Myocyte (in vitro differentiated cells): ENCODE measurements at places on chromosomes 2 and 18. TPM values are rescaled to one million over a fixed set of nuclear protein-coding genes. Genes with fewer than 3 reads are reported as not detected.

DNA sequence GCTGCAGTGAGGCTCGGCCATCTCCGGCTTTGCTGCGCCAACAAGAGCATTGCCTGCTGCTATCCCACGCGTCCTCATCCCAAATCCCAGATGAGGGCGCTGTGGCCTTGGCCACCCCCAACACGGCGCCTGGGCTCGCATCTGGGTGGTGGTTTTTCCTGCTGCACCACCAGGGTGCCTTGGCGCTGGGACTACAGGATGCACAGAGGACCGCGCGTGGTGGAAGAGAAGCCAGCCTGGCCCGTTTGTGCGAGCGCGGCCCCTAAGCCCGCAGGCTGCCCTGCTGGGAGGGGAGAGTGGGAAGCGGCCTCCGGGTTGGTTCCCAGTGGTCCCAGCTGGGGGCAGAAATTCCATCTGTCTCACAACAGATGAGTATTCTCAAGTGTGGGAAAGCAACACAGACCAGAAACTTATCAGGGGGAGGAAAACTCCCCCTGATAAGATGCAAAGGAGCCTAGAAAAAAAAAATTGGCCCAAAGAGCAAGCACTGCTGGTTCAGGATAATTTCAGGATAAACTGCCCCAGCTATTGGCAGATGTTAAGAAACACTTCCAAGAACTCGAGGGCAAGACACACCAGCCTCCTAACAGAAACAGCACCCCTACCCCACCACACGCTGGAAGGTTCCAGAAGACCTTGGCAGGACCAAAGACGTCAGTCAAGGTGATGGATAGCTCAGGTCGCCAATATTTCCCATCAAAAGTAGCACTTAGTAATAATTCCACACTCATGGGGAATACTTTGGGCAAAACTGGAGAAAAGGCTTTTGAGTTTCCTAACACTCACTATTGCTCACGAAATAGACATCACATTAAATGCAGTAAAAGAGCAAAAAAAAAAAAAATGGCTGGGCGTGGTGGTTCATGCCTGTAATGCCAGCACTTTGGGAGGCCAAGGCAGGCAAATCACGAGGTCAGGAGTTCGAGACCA, 152.1 kb downstream of the PXDN start:
- DNase-seq: no peak

DNA sequence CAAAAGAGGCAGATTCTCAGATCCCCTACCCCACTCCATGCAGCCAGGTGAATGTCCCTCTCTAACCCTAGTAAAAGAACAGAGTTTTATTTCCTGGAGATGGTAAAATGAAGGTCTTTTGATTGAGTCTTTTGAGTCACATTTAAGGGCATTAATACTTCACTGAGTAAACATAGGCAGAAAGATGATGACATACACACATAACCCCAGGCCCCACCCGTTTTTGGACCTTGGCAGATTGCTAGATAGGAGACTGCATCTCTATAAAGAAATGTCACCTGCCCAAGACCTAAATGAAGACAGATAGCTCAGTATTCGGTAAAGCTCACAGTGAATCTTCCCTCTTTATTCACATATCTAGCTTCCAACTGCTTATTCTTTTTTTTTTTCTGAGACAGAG, 28.3 kb upstream of the PEX13 start:
- no peak for DNase-seq

- DNase-seq: no peak
Observed at GRCh38 chr2:28623582-28624405, 127.8 kb upstream of the PPP1CB start.

GRCh38 chr2:9264301-9264700, 57.7 kb downstream of the ASAP2 start:
- DNase-seq: no peak

DNA sequence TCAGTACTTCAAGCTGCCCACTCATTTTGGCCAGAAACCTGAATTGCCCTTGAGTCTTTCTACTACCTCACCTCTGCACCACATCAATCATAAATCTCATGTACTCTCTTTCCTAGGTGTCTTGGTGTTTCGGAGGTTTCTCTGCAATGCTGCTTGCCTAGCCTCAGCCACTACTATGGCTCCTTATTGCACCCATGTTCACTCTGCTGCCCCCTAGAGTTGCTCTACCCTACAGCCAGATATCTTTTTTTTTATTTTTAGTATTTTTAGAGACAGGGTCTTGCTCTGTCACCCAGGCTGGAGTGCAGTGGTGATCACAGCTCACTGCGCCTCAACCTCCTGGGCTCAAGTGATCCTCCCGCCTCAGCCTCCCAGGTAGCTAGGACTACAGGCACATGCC, 413.0 kb downstream of the PTPRM start:
- no peak for DNase-seq

GRCh38 chr2:233034091-233034882, 1.8 kb downstream of the NEU2 start:
- no peak for DNase-seq

DNA sequence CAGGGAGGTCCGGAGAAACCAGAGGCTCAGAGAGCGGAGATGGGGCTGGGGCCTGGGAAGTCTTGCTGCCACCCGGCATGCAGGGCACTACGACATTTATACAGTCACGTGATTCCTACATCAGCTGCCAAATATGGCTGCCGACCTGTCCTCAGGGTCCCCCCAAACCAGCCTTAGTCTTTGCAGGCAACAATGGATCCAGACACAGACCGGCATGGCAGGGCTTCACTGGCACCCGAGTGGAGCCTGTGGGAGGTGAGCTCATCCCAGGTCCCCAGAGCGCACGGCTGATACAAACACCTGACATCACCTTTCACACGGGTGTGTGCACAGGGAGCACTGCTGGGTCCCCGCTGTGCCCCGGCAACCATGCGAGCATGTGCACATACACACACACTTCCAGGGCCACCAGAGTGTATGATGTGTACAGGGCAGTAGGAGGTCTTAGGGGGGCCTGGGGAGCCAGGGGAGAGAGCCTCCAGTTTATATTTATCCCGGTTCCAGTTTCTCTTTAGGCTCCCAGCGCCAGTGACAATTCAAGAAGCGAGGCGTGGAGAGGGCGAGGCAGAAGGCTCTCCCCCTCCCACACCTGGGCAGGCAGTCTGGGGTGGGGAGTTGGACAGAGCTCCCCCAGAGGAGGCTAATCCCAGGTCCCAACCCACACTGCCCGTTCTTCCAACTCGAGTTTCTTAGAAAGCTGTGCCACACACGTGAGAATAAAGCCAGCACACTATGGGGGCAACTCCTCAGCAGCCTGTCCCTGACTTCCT, 2.7 kb downstream of the SEMA4C start:
- peak; percentile 44 for DNase-seq

- no peak for DNase-seq
Observed at GRCh38 chr2:104078431-104079157, 775.3 kb upstream of the POU3F3 start.

DNA sequence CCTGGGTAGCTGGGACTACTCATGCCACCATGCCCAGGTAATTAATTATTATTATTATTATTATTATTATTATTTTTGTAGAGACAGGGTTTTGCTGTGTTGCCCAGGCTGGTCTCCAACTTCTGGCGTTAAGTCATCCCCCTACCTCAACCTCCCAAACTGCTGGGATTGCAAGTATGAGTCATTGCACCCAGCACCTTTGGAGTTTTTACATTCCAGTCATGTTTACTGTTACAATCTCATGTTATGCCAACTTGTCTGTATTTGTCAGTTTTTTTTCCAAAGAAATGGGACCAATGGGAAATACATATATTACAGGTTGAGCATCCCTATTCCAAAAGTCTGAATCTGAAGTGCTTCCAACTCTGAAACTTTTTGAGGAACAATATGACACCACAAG, 903.8 kb downstream of the SLC4A3 start:
- no peak for DNase-seq

- DNase-seq: peak; percentile 85
Observed at GRCh38 chr2:44102790-44103562, 65.7 kb upstream of the PPM1B start.

DNA sequence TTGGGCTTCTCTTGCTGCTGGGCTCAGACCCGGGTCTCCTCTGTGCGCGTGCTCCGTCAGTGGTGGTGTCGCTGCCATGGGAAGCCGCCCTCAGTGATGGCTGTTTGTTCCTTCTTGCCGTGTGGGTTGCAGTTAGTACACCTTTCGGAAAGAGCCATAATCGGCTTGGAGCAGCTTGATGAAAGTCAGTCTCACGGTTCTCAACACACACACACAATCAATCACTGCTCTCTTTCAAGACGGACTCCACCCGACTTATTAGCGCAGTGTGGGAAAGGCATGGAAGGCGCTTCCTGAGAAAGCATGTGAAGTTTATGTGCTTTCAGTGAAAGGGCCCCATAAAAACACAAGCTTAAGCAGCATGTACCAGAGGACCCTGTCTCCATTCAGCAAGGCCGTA, 64.1 kb downstream of the SOX11 start:
- DNase-seq: no peak

DNA sequence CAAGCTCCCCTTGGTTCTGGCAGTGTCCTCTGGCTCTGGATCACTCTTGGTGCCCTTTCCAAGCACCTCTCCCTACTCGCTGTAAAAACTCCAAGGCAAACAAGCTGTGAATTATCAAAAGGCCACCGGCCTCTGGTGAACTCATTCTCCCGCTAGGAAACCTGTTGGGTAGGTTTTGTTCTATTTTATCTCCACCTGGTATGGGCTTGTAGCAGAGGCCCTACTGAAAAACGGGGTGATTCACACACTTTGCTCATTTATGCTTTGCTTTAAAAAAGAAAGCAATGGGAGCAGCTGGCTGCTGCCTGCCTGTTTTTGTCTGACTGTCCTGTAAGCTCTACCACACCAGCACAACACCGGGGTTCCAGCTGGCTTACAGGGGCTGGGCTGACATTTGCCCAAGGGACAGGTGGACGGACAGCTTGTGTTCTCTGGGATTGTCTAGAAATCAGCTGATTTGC, 56.8 kb downstream of the SH3BP4 start:
- DNase-seq: peak; percentile 83

- DNase-seq: no peak
Observed at GRCh38 chr2:218734190-218734975, 23.7 kb downstream of the TTLL4 start.

GRCh38 chr2:239197146-239197545, 203.7 kb downstream of the HDAC4 start:
- DNase-seq: no peak

DNA sequence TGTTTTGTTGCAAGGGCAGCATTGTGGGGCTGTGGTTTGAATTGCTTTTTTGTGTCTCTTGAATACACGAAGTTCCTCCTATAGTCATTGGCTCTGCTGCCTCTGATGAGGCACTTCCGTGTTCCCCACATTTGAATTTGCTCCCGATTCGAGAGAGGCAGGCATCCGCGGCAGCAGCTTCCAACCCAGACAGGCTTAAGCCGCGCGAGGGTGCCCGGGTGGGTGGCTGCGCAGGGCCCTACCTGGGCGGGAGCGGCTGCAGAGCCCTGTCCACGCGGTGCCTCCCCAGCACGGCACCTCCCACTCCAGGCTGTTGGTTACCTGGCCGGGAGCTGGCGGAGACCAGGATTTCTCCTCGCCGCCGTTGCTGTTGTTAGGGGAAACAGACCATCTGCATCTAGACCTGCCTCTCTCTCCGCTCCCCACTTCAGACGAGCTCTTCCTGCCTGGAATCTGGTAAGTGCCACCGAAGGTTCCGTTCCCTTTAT, 151.3 kb downstream of the NEDD4L start:
- DNase-seq: no peak

GRCh38 chr2:128623776-128624761, 305.4 kb upstream of the HS6ST1 start:
- DNase-seq: peak; percentile 20

- DNase-seq: no peak
Observed at GRCh38 chr2:230447455-230448451, 31.8 kb downstream of the SP100 start.

DNA sequence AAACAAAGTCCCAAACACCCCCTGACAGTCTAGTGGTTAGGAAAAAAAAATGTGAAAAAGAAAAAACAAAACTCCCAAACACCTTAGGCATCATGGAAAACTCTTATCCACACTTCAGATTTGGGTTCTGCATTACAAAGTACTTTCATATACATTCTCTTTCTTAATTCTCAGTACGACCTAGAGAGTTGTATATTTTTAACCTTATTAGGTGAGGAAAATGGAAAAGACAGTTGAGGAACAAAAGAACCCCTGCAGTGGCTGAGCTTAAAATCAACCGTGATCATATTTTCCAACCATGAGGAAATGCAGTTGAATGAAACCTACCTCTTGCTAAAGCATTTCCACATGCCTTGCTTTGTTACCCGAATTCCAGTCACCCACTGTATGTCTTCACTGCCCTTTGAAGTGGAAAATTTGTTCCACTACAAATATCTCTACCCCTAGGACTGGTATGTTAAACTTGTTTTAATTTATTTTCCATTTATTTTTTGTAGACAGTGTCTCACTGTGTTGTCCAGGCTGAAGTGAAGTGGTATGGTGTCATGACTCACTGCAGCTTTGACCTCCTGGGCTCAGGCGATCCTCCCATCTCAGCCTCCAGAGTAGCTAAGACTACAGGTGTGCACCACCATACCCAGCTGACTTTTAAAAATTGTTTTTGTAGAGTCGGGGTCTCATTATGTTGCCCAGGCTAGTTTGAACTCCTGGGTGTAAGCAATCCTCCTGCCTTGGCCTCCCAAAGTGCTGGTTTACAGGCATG, 56.9 kb upstream of the LPIN2 start:
- no peak for DNase-seq

DNA sequence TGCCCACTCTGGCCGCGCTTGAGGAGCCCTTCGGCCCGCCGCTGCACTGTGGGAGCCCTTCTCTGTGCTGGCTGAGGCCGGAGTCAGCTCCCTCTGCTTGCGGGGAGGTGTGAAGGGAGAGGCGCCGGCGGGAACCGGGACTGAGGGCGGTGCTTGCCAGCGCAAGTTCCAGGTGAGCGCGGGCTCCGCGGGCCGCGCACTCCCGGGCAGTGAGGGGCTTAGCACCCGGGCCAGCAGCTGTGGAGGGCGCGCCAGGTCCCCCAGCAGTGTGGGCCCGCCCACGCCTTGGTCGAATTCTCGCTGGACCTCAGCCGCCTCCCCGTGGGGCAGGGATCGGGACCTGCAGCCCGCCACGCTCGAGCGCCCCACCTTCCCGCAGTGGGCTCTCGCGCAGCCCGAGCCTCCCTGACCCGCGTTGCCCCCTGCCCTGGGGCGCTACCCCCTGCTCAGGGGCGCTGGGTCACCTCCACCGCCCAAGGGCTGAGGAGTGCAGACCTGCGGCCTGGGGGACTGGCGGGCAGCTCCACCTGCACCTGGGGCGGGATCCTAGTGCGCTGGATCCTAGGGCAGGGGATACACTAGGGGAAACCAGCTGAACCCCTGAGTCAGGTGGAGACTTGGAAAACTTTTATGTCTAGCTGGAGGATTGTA, 97.3 kb downstream of the CD8B2 start:
- DNase-seq: no peak

GRCh38 chr2:219965287-219966194, 338.1 kb downstream of the SLC4A3 start:
- no peak for DNase-seq

GRCh38 chr2:47073641-47074040, 81.5 kb downstream of the STPG4 start:
- DNase-seq: no peak

The RNF125 gene
- 1.7 and 2.9 TPM in 2 replicates for total RNA-seq

The TMEM169 gene
- 13.8 and 19.4 TPM in 2 replicates for total RNA-seq

The TP53I3 gene
- 61.8 and 66.8 TPM in 2 replicates for total RNA-seq

The SNTG2 gene
- not detected in 2 replicates for total RNA-seq

The MRPL33 gene
- 126 and 134 TPM in 2 replicates for total RNA-seq

The MAPK4 gene
- total RNA-seq: not detected in 2 replicates

The ROCK1 gene
- 24.7 and 46.3 TPM in 2 replicates for total RNA-seq

The KCTD18 gene
- total RNA-seq: 14.4 and 20.1 TPM in 2 replicates

The TEKT4 gene
- not detected in 2 replicates for total RNA-seq

The ZBTB7C gene
- total RNA-seq: 16.4 and 26.6 TPM in 2 replicates
